ENCODE measurements at places on chromosomes 2 and 18.

DNA sequence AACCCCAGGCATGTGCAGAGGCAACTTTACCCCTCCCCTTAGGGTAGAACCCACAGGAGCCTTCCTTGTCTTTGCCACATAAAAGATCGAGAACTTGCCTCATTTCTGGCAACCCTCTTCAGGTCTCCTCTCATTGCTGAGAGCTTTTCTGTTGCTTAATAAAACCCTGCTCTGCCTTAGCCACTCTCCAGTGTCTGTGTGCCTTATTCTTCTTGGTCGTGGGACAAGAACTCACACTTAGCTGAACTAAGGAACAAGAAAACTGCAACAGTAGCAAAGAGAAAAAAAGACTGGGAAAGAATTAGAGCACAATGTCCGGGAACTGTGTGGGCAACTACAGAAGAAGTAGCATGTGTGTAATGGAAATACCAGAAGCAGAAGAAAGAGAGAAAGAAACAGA is 56.2 kb upstream of the SMIM21 start:
- DNase-seq = no peak

GRCh38 chr2:163604941-163605555 is 130.8 kb downstream of the FIGN start:
- no peak for DNase-seq

DNA sequence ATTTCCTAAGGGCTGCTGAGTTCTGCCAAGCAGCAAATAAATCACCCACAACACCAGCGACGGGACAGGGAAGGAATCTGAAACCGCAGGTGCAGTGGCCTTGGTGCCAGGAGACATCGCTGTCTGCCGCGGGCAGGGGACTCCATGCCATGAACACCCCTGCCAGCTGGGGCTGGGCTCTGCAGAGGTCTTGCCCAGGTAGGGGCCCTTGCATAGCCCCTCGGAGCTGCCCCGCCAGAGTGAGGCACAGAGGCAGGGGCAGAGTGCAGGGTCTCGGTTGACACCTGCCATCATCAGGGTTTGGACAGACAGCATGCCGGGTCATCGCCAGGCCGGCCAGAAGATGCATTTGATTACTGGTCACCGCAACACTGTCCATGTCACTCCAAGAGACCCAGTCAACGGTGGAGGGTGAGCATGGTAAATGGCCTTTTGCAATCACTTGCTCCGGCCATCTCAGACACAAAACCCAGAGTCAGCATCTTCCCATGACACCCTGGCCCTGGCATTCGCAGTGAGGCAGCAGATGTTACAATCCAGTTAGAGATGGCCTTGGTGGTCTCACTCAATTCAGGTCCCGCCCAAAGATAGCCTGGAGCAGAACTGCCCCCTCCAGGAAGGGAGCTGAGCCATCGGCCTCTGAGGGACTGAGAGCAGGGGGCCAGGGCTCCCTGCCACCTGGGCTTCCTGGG is 255.4 kb downstream of the NDUFA10 start:
- DNase-seq = no peak

- no peak for DNase-seq
Observed at GRCh38 chr2:105248316-105249070, 7.0 kb downstream of the GPR45 start.

- DNase-seq = no peak
Observed at GRCh38 chr2:136917411-136917881, 152.1 kb downstream of the THSD7B start.

DNA sequence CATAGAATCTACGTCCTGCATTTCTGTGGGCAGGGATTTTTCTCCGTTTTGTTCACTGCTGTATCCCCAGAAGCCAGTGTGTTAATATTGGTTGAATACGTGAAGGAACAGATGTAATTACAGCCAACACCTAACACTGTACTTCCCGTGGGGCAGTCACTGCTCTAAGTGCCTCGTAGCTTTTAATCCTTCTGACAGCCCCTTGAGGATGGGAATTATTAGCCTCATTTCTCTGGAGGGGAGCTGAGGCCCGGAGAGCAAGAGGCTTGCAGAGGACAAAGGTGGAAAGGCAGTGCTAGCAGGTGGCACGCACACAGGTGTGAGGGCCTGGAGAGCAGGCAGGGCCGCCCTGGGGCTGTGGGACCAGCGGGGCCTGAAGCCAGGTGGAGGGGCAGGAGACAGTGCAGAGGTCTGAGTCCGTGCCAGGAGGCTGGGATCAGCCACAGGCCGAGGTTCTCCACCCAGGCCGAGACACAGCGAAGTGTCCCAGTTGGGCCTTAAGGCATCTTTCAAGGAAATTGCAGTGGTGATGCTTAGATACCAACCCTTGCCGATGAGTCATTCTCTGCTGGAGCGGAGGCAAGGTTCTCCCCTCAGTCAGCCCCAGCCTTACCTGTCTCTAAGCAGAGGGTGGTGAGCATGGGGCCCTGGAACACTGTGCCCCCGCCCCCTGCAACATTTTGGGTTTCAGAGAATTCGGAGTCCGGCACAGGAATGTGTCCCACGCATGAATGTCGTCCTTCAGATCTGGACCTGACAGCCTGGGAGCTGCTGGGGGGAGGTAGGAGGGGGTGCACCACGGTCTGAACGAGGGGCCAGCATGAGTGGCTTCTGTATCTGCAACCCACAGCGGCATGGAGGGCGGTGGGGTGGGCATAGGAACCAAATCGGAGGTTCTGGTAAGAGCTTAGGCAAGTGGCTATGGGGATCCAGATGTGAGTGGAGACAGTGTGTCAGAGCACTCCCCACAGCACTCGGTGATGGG is 122.6 kb downstream of the GBX2 start:
- DNase-seq = no peak

DNA sequence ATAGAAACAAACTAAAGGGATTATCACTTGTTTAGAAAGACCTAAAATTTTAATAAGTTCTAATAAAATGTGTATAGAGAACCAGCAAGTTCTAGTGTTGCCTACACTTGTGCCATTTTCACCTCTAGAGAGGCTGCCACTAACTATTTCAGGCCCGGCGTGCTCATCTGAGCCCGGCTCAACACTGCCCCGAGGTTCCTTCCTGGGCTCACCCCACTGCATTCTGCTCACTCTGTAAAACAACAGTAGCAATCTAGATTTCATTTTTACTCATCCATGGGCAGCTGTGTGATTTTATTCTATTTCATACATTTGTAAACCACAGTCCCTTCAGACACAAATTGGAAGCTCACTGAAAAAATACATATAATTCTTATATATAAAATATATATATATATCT is 253.2 kb downstream of the L3MBTL4 start:
- DNase-seq = no peak

DNA sequence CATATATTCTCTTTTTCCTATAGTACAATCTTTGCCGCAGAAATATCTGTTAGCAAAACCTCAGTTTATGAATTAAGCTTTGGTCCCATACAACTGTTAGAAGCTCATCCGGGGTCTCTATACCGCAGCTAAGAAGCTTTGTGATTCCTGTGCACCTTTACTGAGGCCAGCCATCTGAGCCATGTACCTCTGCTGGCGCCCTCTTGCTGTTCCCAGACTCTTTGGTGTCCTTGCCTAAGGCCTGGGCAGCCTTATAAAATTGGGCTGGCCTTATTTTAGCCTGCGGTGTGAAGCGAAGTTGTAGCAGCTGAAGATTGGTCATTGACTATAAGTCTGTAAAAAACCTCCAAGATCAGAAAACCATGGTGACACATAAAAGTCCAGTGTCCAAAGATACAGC is 1135.1 kb upstream of the CHAC2 start:
- DNase-seq = no peak
